ENCODE measurements at places on chromosomes 2 and 18. TPM values are rescaled to one million over a fixed set of nuclear protein-coding genes. Genes with fewer than 3 reads are reported as not detected.

Gene KCNJ3
- 0.50 TPM for total RNA-seq

Gene DSG3
- total RNA-seq: 0.07 TPM

Gene TBR1
- not detected for total RNA-seq

Gene HMSD
- total RNA-seq: 4.8 TPM

Gene VWA3B
- not detected for total RNA-seq

Gene COX7A2L
- 91.7 TPM for total RNA-seq

Gene BOLL
- not detected for total RNA-seq

Gene SERPINB5
- 0.23 TPM for total RNA-seq

Gene ZNF2
- 2.9 TPM for total RNA-seq

Gene ACADL
- total RNA-seq: 0.34 TPM

Gene SP9
- 0.11 TPM for total RNA-seq

Gene GTF2A1L
- total RNA-seq: not detected

Gene ANKRD53
- 0.39 TPM for total RNA-seq

Gene COA5
- 24.7 TPM for total RNA-seq

Gene FAM110C
- 13.2 TPM for total RNA-seq
